Effector CD4-positive, alpha-beta T cell (primary cell): ENCODE measurements at places on chromosomes 2 and 18.

DNA sequence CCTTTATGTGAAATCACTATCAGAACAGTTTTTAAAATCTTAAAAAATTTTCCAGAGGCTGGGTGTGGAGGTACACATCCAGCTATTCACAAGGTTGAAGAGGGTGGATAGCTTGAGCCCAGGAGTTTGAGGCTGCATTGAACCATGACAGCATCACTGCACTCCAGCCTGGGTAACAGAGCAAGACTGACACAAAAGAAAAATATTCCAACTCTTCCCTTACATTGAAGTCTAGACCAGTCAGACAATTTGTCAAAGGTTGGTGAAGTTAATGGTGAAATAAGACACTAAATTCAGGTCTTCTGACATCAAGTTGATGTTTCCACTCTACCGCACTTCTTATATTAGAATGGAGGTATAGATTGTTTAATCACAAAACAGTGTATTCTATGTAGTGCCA is 52.8 kb downstream of the HYCC2 start:
- no peak for DNase-seq

- DNase-seq = no peak
Observed at GRCh38 chr2:40243581-40244187, 208.2 kb downstream of the SLC8A1 start.

- DNase-seq = no peak
Observed at GRCh38 chr18:49127471-49128190, 176.9 kb upstream of the SMAD7 start.

- DNase-seq = no peak
Observed at GRCh38 chr18:2423761-2424160, 147.5 kb downstream of the METTL4 start.

GRCh38 chr2:102063941-102064678 is 72.3 kb downstream of the IL1R2 start:
- DNase-seq = no peak

GRCh38 chr2:164538240-164538866 is 82.9 kb downstream of the GRB14 start:
- DNase-seq = no peak

DNA sequence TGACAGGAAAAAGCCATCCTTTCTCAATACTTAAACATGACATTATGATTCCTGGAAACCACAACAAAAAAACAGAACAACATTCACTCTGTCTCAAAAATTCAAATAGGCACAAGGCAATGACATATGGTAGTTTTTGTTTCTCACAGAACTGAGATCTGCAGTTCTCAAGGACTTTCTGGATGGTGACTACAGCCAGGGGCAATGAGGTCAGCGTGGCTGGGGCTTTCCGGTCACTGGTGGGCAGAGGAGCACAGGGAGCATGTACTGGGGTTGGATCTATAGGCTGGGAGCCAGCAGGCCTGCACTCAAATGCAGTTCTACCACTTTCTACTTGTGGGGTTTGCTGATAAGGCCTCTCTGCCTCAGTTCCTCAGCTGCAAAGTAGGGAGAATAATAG is 72.0 kb downstream of the CTAGE1 start:
- no peak for DNase-seq

- no peak for DNase-seq
Observed at GRCh38 chr2:68108120-68108519, 45.3 kb upstream of the C1D start.

DNA sequence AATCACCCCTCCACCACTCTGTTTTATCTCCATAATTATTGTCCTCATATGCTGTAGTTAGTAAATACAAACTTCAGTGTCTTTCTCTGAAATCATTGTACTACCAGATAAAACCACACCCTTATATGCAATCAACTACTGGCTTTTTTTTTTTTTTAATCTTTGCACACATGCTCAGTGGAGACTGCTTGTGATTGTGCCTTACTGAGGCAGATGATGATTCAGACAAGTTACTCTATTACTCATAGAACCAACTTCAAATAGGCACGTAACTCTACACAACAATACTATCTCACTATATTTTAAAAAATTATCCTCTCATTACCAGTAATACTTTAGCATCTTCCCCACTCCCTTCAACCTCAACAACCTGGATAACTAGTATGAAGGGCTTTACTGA is 1278.4 kb upstream of the PIK3C3 start:
- DNase-seq = no peak

DNA sequence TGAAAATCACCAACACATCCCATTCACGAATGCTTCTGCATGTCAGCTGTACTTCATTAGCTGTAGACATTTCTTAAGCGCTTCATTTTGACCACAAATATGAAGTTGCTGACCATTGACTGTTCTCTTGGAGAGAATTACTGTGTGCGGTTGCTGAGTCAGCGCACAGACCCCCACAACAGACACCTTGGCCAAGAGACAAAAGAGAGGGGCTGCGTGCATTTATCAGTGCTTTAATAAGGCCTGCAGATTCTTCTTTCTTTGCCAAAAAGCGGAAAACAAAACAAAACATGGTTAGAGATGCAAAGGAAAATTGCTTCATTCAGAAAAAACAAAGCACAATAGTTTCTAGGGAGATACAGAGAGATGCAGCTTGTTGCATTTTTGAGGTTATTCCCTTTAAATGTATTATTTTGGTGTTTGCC is 174.7 kb downstream of the ACKR3 start:
- no peak for DNase-seq

- no peak for DNase-seq
Observed at GRCh38 chr2:15570104-15570503, 9.0 kb upstream of the NBAS start.

- no peak for DNase-seq
Observed at GRCh38 chr2:7819850-7820249, 862.0 kb upstream of the ID2 start.

- DNase-seq = no peak
Observed at GRCh38 chr2:9964334-9964980, 13.0 kb downstream of the GRHL1 start.

GRCh38 chr18:67211646-67212045 is 304.9 kb downstream of the DSEL start:
- DNase-seq = no peak

DNA sequence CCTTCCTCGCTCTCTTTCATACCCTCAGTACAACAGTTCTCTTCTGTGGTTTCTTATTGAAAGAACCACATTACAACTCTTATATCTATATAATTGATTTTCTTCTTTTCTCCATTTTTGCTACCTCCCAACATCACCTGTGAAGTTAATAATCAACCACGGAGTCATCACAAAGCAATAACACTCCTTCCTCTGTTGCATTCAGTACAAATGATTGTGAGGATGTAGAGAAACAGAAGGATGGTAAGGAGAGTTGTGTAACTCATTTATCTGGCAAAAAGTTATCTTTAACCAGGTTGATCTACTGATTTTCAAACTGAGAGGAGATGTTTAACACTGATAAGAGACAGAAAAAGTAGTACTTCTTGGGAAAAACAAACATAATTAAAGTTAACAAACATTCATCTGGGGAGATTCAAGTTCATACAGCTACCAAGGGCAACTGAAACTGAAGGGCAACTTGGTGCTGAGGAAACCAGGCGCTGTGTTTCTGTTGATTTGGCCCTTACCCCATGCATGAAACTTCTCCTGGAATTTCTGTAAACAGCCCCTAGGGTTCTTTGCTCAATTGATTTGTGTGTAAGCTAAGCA is 14.2 kb downstream of the IDH1 start:
- no peak for DNase-seq

GRCh38 chr18:3401669-3402620 is 48.0 kb upstream of the TGIF1 start:
- DNase-seq = no peak
